Caki2 (cell line): ENCODE measurements at places on chromosomes 5 and 9. TPM values are rescaled to one million over a fixed set of nuclear protein-coding genes. Genes with fewer than 3 reads are reported as not detected.

DNA sequence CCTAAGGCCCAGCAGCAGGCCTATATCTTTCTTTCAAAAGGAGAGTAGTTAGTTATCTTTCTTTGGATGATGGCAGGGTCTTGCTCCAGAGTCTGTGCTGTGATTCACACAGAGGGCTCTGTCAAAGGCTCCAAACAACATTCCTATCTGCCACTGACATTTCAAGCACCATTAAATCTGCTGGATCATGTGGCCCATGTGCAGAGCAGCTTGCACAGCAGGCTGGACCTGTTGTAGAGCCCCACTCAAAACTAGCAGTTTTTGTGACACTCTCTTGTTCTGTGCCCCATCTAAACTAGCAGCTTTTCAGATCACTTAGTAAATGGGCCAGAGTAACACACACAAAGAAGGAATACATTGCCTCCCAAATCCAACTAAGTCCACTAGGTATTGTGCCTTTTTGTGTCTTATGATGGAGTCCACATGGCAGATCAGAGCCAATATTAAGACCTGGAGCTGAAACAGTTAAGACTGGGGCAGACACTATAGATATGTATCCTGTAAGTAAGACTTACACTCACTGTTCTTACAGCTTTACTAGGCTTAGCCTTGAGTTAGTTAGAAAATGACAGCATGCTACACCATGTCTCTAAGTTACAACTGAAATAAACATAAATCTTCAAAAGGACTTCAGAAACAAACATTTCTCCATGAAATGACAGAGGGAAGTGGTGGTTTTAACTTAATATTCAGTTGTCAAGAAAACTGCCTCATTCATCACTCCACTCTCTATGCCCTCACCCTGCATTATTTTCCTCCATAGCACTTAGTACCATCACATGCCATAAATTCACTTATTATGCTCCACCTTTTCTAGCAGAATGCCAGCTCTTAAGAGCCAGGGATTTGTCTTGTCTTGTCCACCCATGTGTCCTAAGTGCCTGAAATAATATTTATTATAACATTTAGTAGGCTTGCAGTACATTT, 400.9 kb downstream of the RAB3C start:
- no peak for DNase-seq

DNA sequence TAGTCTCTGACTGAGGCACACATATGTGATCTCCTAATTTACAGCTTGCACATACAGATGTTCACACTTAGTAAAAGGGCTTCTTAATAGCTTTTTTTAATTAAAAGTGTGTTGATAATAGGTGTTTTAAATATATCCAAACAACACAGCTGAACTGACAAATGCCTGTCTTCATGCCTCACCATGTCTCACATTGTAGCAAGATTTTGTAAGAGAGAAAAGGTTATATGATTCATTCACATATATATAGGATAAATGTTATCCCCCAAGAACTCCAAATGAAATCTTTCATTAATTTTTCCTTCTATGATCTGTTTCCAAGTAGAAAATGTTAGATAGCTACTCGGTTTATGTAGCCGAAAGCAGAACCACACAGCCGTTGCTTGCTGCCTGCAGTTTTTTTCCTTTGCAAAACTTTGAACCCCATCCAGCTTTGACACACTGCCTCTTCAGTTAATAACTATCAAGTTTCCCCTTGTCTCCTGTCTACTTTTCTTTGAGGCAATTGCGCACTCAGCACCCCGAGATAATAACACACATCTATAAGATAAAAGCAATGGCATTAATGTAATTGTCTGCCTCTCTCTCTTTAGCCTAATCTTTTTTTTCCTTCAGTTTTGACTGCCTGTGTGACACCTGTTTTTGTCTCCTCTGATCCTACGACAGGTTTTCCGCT, 299.2 kb downstream of the BNC2 start:
- no peak for DNase-seq

IRX2 gene
- not detected in 2 replicates for total RNA-seq

GRCh38 chr5:173236531-173237142, 1.6 kb upstream of the NKX2-5 start:
- DNase-seq = no peak

GRCh38 chr5:68554571-68555279, 339.2 kb downstream of the PIK3R1 start:
- DNase-seq = peak; percentile 86

ABL1 gene
- total RNA-seq = 19.5 and 27.6 TPM in 2 replicates

DNA sequence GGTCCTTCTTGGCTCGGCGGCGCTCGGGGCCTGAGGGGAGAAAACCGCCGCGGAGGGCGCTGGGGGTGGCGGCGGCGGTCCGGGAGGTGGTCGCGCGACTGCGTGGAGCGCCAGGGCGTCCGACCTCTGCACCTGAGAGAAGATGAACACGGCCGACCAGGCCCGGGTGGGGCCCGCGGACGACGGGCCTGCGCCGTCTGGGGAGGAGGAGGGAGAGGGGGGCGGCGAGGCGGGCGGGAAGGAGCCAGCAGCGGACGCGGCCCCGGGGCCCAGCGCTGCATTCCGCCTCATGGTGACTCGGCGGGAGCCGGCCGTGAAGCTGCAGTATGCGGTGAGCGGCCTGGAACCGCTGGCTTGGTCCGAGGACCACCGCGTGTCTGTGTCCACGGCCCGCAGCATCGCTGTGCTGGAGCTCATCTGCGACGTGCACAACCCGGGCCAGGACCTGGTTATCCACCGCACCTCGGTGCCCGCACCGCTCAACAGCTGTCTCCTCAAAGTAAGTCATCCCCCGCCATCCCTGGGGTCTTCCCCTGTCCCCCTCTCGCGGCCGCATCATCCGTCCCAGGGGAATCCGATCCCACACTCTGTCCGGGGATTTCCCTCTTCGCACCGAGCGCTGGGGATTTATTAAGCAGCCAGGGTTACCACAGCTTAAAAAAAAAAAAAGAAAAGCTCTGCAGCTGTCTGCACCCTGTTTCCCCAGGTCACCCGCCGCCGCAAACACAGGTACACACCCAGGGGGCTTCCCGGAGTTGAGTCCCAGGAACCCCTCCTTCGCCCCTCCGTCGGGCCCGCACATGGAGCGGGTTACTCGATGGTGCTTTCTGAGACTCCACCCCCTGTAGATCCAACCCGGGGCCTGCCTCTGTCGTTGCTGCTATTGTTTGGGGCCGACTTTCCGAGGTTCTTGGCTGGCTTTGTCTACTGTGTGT, at the start of gene GTF3C4:
Gene GTF3C4 (plus strand): TSS at position 8 of the 935 bp plus-strand sequence. CDS start 135 bp downstream, at position 143.
- DNase-seq = peak; percentile 53

DNA sequence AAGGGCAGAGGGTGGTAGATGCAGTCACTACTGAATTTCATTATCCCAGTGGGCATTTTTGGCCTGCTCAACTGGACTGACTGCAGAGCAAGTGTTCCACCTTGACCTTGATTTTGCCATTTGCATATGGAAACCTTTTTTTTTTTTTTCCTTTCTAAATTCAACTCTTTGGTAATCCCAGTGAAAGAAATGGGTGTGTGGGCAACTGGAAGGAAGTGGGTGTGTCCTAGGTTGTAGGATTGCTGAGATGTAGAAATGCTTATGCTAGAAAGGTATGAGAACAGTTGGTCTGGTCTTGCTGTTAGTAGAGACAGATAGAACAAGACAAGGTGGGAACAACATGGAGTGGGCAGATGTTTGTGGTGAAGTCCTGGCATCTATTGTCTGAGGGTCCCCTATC, 7.8 kb upstream of the IL12B start:
- DNase-seq = no peak

STKLD1 gene
- total RNA-seq = 0.17 TPM in 1 of 2 replicates, not detected in the other

TBC1D2 gene
- total RNA-seq = 7.5 and 12.2 TPM in 2 replicates

- no peak for DNase-seq
Observed at GRCh38 chr5:10290438-10290837, 17.3 kb downstream of the CMBL start.

- DNase-seq = no peak
Observed at GRCh38 chr5:107551088-107551487, 119.6 kb downstream of the EFNA5 start.

DNA sequence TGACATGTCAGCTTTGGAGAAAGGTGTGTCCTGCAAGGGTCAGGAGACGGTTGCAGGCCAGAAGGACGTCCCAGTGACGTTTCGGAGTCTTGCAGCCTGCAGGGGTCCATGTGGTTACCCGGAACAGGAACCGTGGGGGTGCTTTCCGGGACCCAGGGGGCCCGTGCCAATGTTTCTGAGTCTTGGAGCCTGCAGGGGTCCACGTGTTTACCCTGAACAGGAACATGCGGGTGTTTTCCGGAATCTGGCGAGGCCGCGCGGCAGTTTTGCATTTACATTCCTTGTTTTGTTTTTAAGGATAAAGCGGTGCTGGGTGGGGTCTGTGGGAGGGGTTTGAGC, 30.6 kb downstream of the NKD2 start:
- no peak for DNase-seq

- DNase-seq = peak; percentile 18
Observed at GRCh38 chr9:78288214-78288892, 8.6 kb upstream of the PSAT1 start.

PITX1 gene
- 0.35 and 4.6 TPM in 2 replicates for total RNA-seq

DNA sequence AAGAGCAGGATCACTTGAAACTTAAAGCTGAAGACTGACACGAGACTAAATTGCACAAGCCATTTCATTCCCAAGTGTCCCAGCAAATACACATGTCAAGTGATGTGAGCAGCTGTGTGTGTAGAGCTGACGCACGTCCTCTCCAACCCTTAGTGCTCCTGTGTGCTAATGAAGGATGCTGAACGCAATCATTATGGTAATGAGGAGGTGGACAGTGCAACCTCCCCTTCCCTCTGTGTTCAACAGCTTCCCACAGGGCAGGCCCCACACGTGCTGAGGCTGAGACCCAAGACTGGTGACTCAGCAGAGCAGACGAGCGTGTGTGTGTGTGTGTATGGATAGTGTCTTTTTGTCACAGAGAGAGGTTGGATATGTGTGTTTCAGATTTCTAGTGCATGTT, 702.1 kb downstream of the SEMA5A start:
- no peak for DNase-seq

GRCh38 chr9:107043886-107044285, 180.9 kb downstream of the ZNF462 start:
- no peak for DNase-seq

GRCh38 chr9:23790351-23791260, 35.4 kb downstream of the ELAVL2 start:
- DNase-seq = no peak

DNA sequence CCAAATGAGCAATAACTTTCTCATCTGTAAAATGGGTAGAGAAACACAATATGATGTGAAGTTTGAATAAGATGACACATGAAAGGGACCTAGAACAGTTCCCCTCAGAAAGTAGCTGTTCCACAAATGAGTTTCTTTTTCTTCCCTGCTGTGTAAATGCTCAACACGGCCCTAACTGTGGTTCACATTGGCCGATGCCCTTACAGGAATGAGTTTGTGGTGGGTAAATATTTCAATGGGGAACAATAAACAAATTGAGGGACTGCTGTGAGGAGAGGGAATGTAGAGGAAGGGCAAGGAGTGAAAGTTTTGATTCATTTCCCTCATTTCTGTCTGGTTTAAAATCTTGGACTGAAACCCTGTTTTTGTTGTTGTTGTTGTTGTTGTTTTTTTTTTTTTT, 12.8 kb downstream of the C6 start:
- DNase-seq = no peak

SURF4 gene
- 370 and 393 TPM in 2 replicates for total RNA-seq

DNA sequence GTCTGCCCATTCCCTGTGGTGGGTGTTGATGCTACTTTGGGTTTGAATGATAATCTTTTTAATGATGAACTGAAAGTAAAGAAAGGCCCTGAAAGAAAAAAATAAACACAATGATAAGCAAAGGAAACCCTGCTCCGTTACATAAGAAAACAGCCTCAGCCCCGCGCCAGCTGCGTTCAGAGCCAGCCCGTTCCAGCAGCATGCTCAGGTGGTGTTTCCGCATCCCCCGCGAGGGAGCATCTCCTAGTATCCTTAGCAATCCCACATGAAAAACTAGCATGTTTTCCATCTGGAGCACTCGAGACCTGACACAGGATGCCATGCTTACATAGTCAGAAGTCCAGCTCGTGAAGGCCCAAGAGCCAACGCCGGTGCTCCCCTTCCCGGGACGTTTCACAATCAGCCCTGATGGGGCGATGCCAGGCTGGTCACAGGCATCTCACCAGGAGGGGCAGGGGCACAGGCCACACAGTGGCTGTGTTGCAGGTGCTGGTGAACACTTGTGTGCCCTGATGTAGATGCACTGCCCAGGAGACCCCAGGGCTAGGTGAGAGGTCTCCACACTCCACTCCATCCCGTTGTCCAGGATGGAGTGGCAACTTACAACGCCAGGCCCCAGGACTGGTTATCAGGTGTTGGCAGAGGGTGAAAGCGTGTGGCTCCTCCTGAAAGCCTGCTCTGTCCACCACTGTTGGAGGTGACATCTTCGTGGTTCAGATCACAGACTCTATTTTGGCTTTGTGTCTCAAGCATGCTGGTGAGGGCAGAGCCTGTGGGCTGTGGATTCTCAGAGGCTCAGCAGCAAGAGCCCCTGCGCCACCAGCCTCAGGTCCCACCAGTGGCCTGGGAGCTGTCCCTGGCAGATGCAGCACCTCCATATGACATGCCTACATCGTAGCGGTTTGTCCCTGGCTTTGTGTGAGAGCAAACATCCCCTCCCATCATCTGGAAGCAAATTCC, 246.8 kb upstream of the IRX1 start:
- DNase-seq = no peak

BTNL8 gene
- not detected in 2 replicates for total RNA-seq

- DNase-seq = no peak
Observed at GRCh38 chr5:133831491-133832224, 136.8 kb downstream of the C5orf15 start.

ANKRD34B gene
- 3.3 and 3.4 TPM in 2 replicates for total RNA-seq

BARHL1 gene
- not detected in 2 replicates for total RNA-seq

TPPP gene
- total RNA-seq = 0.34 TPM in 1 of 2 replicates, not detected in the other

DNA sequence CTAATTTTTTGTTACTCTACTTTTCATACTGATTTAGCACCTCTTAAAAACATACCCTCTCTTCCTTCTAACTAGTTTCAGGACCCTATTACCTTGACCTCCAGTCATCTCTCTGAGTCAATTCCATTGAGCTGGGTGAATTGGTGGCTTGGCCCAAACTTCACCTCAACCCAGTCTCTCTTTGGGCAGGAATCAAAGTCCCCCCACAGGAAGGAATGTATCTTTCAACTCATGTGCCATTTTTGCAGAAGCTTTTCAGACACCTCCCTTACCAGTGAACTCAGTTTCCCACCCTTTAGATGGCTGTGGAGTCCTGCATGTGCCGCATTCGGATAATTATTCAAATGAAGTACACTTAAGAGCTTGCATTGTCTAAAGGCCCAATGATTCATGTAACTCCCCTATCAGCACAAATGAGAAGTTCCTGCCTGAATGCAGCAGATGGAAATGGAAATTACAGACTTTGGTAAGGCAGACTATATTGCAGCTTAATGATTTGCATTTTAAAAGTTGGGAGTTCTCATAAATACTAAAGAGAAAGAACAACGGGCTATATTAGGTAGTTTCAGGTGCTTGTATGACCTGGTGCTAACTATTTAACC, 693.5 kb downstream of the PTPRD start:
- no peak for DNase-seq
